ENCODE measurements at places on chromosomes 13 and 19.

DNA sequence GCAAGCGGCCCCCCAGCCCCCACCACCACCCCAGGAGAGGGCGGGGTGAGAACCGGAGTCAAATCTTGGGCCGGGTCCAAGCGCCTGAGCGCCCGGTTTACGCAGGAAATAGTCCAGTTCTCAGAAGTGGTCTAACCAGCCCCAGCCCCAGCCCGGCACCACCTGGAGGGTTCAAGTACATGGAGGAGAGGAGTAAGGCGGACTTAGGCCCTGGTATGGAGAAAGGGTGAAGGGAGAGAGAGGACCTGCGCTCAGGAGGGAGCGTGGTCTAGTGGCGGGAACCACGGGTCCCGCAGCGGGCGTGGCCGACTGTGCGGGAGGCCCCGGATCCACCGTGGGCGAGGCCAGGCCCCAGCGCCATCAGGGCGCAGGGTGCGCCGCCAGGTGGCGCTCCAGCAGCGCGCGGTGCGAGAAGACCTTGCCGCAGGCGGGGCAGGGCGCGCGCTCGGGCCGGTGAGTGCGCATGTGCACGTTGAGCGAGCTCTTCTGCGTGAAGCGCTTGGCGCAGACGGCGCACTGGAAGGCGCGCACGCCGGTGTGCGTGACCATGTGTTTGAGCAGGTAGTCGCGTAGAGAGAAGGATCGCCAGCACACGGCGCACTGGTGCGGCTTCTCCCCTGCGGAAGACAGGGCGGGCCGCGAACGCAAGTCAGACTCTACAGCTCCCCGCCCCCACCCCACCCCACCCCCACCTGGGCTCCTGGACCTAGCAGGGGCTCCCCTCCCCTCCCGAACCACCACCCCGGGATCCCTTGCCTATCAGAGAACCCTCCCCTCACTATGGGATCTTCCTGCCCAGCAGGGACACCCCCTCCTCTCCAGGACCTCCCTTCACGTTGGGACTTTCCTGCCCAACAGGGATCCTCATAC, 2.1 kb upstream of the SLC27A5 start:
- peak; percentile 63 for DNase-seq

GRCh38 chr13:97686594-97686993, 252.6 kb downstream of the RAP2A start:
- no peak for DNase-seq

DNA sequence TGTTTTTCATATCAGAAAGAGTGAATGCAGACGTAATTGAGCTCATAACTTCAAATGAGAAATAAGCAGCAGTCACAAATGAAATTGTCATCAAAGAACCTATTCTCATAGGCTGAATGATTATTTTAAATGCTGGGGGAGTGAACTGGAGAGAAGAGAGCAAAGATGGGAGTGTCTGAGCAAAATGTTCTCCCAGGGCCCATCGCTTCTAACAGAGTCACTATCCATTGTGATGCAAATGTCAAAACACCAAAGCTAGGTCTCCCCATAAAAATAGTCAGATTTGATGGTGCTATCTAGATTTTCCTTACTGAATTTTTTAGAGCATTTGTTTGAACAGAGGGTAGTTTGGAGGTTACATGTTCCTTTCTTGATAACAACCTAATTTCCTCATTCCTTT, 278.7 kb downstream of the PCDH9 start:
- DNase-seq = no peak

DNA sequence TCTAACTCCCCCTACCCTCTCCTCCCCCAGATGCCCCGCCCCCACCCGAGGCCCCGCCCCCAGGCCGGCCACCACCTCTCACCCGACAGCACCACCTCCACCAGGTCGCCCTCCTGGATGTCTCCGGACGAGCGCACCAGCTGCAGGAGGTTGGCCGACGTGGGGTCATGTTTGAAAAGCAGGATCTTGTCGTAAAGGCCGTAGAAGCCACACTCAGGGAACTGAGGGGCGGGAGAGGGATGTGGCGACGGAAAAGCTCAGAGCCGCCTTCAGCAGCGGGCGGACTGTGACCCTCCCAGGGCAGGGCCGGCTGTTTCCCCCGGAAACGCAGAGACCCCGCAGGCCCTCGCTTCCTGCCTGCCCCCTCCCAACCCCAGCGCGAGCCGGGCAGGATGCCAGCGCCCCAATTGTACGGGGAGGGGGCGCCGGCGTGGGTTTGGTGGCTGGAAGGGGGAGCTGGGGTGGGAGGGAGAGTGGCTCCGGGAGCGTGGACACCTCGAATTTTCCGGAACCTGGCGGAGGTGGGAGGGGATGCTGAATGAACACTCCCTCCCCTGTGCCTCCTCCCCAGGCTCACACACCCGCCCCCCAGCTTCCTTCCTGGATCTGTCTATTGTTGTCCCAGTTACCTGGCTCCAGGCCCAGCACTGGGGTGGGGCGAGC, 3.0 kb downstream of the PRKD2 start:
- peak; percentile 58 for DNase-seq

DNA sequence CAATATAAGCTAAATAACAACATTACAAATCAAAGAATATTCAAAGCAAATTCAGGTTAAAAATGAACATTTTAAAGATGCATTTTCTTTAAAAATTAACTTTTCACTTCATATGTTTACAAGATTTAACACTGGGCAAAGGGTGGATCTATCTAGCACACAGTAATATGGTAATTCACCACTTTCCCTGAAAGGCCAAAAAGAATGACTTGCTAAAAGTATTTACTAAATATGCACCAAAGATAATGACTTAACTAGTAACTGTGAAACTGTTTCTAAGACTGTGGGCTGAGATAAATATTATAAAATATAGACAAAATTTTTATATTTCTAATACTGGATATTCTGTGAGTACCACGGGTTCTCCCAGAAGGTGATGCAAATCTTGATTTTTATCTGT, 4.5 kb upstream of the EEF1AKMT1 start:
- no peak for DNase-seq

DNA sequence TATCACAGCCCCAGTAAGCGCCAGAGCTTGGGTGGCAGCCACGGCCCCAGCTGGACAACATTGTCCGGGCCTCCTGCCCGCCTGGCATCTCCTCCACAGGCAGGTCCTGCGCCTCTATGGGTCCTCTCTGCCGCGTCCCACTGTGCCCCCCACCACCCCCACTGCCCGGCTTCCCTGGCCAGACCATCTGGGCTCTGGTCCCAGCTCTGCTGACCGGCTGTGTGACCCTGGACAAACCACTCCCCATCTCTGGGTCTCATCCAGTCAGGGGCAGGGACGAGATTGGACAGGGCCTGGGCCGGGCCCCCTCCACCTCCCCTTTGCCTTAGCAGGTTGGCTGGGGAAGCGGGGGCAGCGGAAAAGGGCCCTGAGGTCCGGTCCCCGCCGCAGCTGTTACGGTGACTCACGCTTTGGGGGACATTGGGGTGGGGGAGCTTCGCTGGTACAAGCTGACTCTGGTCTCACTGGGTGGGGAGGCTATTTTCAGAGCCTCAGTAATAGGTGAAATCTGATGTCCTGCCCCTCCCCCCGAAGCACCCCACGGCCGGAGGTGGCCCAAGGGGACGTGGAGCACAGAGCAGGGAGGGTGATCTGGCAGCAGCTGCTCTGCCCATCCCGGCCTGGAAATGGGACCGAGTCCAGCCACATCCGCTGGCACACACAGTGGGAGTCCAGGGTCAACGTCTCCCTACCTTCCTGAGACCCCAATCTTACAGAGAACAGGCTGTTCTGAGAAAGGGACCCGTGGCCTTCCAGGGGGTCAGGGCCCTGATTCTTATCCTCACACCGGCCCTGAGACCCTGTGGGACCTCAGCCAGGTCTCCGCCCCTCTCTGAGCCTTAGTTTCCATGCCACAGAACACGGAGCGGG, 9.1 kb downstream of the NFIC start:
- no peak for DNase-seq

DNA sequence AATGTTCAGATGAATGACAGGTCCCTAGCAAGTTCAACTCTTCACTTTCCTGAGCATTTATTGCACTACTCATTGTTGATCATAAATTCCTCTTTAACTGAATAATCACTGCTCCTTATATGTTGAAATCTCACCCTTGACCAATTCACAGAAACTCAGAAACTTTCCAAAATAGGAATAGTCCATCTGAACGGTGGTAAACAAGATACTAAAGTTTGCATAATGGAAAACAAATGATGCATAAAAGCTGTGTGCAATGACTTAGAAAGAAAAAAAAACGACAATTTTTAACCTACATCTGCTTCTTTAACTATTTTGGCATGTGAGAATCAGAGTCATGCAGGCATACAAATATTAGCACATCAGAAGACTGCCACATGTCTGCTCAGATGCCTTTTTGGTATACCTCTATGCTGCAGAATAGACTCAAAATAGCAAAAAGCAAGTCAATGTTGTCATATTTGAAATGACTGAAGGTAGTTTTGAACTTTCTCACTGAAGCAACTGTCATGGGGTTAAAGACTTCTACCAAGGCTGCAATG, 34.8 kb downstream of the SLC10A2 start:
- no peak for DNase-seq

DNA sequence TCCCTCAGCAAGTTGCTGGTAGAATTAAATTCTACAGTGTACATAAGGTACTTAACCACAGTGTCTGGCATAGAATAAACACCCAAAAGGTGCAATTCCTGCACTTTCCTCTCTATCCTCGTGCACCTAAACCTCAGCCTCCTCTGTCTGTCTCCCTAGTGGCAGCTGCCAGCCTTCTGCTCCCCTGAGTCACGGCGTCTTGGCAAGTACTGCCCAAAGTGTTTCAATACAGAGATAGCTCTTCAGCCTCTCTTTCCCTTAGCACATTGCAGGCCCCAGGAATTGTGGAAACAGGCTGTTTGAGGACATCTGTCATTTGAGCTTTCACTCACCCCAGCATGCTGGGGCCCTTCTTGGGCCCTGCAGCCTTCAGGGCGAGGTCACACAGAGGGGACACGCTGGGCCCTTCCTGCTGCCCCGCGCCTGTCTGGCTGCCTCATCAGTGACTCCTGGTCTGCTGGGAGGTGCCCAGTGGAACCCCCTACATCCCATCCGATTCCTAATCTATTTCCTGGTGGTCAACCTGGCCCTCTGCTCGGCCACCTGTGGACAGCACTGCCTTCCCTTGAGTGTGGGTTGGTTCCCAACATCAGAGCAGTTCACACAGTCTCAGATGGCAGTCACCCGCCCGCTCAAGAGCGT, 19.3 kb downstream of the COL4A2 start:
- DNase-seq = no peak

DNA sequence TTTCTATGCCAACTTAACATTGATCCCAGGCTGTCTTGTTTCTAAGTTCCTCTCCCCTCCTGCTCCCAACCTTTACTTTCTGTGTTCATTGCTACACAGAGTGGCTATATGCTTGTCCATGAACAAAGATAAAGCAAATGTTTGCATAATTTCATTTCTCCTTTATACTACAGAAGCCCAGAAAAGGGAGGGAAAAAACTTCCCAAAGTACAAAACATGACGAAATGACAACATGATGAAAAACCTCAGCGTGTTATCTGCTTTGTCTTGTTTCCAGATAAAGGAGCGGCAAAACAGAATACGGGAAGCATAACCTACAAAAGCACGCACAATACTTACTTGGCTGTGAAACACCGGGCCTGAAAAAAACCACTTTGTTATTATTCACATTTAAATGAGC, 336.8 kb downstream of the DNAJC15 start:
- DNase-seq = no peak

- DNase-seq = no peak
Observed at GRCh38 chr13:113162783-113163685, 4.6 kb downstream of the PROZ start.

GRCh38 chr19:17806945-17807344, 12.0 kb downstream of the B3GNT3 start:
- no peak for DNase-seq

DNA sequence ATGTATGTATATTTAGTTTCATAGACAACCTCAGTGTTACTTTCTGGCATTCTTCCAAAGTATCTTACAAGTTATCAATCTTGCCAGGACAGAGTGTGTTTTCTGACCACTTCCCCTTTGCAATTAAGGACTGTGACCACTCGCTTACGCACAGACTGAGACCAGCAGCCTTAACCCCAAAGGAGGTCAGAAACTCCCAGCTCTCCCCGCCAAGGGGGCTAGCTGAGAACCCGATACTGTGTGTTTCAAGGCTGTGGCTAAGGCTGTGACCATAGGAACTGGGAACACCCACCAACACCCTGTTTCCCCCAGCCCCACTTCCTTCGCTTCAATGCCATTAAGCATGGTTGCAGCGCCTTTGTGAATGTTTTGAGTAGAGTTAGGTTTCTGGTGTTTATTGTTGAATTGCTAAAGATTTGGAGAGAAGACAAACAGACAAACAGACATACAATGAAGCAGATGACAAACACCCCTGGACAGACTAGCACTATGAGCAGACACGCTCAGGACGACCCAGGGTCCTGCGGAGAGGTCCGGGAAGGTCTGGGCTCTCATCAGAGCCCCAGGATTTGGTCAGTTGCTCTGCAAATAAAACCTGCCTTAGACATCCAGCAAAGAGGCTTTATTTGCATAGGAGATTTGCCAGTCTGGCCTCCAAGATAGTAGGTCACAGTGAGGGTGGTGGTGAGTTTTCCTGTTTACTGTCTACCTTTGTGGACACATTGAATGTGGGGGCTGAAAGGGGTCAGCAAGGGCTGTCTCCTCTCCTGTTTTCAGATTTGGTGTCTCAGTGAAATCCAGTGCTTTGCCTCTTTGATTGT, 25.0 kb upstream of the TNFSF11 start:
- no peak for DNase-seq

DNA sequence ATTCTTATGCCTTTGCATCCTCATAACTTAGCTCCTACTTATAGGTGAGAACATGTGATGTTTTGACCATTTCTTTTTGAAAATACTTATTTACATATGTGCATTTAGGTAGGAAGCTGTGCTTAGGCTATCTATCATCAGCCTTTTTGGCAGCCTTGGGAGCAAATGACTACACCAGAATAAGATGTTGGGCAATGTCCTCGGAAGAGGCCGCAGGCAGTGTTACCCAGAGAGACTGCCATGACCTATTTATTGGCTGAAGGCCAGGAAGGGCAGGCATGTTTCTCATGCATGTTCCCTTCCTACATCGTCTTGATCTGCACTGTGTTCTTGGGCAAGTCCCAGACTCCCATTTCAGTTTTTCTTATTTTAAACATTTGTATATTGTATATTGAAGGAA, 122.3 kb downstream of the B3GLCT start:
- DNase-seq = peak; percentile 11

DNA sequence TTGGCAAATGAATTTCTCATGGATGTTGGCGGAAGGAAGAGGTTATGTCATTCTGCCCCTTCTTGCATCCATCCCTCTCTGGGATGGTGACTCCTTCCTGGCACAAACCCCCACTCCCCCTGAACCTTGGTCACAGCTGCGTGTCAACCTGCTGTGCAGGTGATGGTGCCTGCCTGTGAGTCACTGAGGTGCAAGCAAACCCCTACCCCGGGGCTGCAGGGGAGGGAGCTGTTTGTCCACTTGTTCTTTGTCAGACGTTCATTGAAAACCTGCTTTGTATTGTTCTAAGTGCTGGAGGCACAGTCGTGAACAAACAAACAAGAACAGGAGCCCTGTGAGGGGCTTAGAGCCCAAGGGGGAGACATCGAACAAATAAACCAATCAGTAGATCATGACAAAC, 2.0 kb upstream of the GAPDHS start:
- no peak for DNase-seq

Data from AG09319 (cell line).